Natural killer cell (primary cell): ENCODE measurements at places on chromosomes 3 and 15. TPM values are rescaled to one million over a fixed set of nuclear protein-coding genes. Genes with fewer than 3 reads are reported as not detected.

- no peak for DNase-seq
Measured at GRCh38 chr3:130354430-130354829, 9.0 kb downstream of the COL6A5 start.

SI gene
- total RNA-seq = not detected

- no peak for DNase-seq
Measured at GRCh38 chr3:76505202-76505845, 534.6 kb upstream of the ROBO2 start.

DNA sequence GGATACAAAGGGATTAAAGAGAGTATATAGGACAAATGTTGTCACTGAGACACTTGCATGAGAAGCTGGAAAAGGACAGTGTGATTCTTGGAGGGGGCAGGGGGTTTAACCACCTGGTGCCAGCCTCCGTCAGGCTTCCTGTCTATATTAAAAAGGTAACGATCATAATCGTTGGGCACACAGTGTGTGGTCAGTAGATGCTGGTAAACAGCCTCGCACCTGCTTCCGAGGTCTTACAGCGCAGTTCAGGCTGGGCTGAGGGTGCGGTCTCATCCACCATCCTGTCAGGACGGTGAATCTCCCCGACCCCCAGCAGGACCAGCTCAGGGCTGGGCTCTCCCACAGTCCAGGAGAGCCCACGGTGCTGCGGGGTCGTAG, 47.7 kb upstream of the SMAD6 start:
- DNase-seq = no peak

GADL1 gene
- not detected for total RNA-seq

SRGAP3 gene
- 2.5 TPM for total RNA-seq

DNA sequence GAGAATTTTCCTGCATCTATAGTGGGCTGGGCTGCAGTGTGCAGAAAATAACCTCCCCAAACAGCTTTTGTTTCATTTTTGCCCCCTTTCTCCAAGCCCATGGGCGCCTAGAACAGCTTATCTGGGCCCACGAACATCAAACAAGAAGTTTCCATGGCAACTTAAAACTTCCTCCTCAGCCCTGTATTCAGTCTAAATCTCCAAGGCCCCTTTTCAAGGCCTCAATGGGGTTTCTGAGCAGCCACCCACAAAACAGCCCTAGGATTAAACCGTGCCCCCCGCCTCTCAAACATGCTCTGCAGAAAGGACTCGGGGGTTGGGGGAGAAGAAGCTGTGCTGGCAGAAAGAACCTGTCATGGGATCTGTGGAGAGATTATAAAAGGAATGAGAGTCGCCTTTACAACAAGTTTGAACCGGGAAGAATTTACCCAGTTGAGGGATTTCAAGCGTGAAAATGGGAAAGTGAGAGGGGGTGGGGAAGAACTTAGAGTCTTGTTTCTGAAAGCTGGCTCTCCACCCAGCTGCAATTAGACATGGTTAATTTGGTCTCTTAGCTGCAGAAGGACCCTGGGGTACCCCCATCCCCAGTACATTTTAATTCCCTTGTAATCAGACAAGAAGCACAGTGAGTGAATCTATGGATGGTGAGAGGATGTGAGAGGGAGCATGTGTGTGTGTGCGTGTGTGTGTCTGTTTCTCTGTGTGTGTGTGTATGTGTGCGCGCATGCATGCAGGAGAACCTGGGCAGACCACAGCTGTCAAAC, 4.3 kb upstream of the FAM107A start:
- DNase-seq = no peak

SLC28A2 gene
- total RNA-seq = not detected

GRCh38 chr3:171658841-171659240, 151.4 kb downstream of the PLD1 start:
- no peak for DNase-seq

DNA sequence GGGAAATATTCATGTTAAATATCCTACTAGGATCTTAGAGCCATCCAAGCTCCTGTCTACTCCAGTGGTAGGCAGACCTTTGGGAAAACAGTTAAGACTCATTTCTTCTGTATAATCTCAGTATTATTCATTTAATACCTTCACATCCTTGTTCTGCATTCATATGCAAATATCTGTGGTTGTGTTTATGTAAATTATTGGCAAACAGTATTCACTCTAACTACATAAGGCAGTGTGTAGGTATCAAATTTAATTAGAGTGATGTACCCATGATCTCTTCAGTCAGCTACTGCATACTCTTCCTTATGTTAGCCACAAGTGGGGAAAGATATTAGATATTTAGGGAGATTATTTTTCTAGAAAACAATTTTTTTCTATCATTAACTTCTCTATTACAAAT, 200.8 kb upstream of the SLC2A2 start:
- DNase-seq = no peak

PRR20G gene
- not detected for total RNA-seq

DNA sequence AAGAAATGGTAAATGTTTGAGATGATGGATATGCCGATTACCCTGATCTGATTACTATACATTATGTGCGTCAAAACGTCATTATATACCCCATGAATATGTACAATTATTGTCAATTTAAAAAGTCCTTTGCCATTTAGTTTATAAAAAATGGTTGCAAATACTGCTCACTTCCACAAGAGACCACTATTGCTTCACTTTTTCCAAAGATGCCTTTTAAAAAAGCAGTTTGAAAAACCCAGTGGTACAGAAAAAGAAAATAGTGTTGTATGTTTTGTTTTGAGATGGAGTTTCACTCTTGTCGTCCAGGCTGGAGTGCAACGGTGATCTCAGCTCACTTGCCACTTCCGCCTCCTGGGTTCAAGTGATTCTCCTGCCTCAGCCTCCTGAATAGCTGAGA, 39.3 kb downstream of the EDEM1 start:
- DNase-seq = peak; percentile 19

DNA sequence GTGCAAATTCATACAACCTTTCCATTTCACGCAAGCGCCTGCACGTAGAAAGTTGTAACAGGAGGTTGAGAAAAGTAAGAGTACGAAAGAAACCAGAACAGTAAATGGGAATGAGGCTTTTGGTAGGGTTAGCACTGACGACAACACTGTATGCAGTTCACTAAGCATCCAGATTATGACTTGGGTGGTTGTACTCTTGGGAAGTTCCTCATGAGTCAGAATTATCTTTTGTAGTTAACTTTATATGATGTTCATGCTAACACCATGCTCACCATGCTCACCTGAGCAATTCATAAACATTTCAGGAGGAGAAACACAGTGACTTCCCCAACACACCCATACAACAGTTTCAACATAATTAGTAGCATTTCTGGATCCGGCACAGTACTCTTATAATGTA, 3.0 kb upstream of the LPP start:
- DNase-seq = peak; percentile 26

DNA sequence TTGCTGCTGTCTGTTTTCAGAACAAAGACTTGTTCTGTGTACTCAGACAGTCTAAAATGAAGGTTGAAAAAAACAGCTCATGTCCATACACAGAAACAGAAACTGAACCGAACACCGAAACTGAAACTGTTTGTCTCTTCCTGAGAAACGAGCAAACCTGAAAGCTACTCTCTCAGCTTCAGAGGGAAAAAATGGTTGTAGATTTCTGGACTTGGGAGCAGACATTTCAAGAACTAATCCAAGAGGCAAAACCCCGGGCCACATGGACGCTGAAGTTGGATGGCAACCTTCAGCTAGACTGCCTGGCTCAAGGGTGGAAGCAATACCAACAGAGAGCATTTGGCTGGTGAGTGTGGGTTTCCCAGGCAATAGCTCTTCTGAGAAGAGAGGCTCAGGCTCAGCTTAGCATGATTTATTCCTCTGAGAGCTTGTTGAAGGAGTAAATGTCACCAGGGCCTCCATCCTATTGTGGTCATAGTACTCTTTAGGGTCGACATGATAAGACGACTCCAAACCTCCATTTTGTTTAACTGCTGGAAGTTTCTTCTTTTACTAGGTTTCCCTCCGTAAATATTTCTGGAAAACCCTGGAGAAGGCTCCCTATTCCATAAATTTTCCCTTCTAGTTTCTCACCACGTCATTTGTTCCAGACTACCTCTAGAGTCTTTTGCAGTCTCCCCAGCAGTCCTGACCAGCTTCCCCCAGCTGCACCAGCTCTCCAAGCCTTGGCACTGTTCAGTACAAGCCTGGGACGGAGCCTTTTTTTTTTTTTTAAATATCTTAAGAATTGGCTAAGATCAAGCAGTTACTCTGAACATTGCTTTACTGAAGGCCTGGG, at the start of gene RTP4:
RTP4 (plus strand) TSS at position 135 of the 838 bp plus-strand sequence; CDS start at position 192, 57 bp downstream.
- peak; percentile 24 for DNase-seq

RETNLB gene
- not detected for total RNA-seq

- DNase-seq = no peak
Measured at GRCh38 chr15:59042041-59042440, 54.6 kb downstream of the RNF111 start.

- DNase-seq = no peak
Measured at GRCh38 chr3:171354706-171355582, 105.3 kb downstream of the TNIK start.

DNA sequence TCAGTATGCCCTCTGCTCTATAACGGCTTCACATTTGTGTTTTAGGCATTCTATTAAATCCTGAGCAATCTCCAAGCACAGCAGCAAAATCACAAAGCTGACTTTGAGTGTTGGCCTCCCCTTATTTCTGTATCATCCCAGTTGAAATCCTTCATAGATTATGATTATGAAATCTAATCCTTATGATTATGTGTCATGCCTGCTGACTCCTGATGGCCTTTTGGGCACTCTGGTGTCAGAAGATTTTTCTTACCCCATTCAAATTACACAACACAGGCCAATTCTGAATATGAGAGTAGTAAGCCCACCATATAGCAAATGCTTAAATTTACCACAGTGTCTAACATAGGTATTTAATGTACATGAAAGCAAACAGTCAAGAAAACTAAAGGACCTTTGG, 34.3 kb downstream of the CDV3 start:
- DNase-seq = no peak

DNA sequence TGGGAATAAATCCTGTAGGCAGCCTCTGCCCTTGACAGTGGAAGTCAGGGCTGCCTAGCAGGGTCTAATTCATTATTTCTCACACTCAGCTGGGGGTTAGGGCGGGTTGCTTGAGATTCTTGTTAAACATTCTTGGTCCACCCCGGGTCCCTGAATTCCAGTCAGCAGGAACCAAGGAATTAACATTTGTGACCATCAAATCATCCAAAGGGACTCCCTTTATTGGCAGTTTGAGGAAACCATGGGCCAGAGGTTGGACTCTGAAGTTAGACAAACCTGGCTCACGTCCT, 122.8 kb downstream of the EEFSEC start:
- no peak for DNase-seq

DNA sequence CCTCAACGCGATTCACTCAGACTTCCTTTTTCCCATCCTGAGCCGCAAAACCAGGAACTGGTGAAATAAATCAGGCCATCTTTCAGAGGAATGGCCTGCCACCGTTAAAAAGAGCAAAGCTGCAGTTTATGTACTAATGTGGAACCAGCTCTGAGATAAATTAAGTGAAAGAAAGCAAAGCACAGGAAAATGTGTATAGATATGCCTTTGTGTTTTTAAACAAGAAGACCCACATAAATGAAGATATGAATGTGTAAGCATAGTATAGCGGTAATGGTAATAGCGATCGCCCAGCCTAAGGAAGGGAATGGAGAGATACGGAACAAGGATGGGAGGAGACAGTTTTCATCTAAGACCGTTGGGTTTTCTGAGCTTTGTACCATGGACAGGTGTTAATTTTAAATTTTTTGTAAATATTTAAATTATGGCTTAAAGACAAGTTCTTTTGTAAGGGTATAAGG, 30.8 kb upstream of the RPN1 start:
- DNase-seq = no peak

- no peak for DNase-seq
Measured at GRCh38 chr3:129063841-129064482, 3.4 kb downstream of the GP9 start.
